Activated naive CD4-positive, alpha-beta T cell treated with anti-CD3 and anti-CD28 coated beads for 36 hours (primary cell): ENCODE measurements at places on chromosomes 7 and 10.
A peak's percentile ranks its signal among the peaks of the same experiment; 100 is the strongest.

DNA sequence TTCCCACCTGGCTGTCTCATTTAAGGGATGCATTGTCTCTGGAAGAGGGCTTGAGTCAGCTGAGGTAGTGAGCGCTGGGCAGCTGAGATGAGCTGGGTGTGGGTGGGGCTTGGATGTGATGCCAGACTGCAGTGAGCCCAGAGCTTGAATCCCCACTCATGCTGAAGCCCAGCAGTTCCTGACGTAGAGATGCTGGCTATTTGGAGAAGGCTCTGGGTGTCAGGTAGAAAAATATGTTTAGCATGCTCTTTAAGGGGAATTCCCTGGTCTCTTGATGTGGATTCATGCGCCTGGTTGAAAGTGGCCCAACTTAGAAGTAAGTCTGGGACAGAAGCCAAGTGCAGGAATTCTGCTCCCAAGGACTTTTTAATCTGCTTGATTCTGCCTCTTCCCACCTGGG, 241.5 kb upstream of the IGFBP3 start:
- DNase-seq = no peak

DNA sequence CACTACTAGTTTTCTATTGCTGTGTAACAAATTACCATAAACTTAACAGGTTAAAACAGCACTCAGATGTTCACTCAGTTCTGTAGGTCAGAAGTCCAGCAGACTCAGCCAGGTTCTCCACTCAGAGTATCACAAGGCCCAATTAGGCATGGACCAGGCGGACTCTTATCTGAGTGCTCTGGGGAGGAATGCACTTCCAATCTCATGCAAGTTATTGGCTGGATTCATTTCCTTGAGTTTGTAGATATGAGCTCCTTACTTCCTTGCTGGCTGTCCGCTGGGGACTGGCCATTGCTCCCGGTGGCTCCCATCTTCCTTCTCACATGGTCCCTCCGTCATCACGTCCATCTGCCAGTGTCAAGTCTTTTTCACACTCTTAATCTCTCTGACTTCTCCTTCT, 137.0 kb upstream of the PRR15 start:
- DNase-seq = no peak

- DNase-seq = no peak
Observed at GRCh38 chr10:122999347-122999746, 9.2 kb downstream of the IKZF5 start.

DNA sequence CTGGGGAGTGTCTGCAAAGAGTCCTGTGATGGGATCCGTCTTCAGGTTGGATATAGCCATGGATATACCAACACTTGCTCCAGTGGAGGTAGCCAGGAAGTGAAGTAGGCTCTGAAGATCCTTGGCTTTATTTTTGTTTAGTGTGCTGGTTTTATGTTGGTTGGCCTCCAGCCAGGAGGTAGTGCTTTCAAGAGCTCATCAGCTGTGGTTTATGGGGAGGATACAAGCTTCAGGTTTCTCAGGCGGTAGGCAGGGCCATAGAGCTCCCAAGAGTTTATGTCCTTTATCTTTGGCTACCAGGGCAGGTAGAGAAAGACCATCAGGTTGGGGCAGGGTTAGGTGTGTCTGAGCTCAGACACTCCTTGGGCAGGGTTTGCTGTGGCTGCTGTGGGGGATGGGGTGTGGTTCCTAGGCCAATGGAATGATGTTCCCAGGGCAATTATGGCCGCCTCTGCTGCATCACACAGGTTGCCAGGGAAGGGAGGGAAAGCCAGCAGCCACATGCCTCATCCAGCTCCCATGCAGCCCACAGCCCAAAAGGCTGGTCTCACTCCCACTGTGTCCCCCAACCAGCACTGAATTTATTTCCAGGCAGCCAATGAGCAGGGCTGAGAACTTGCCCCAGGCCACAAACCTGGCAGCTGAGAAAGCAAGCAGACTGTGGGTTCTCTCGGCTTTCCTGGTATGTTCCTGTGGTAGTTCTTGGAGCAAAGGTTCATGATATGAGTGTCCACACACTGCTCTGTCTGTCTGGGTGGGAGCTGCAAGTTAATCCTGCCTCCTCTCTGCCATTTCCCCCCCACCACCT, 67.0 kb upstream of the PRLHR start:
- no peak for DNase-seq

GRCh38 chr7:150665089-150665748, 20.3 kb upstream of the GIMAP2 start:
- DNase-seq = peak; percentile 87
